ENCODE measurements at places on chromosomes 11 and 22. TPM values are rescaled to one million over a fixed set of nuclear protein-coding genes. Genes with fewer than 3 reads are reported as not detected.

The ANO1 gene
- total RNA-seq = 292 TPM

The WBP2NL gene
- total RNA-seq = 0.72 TPM

The RAPSN gene
- total RNA-seq = not detected

The OR52N4 gene
- not detected for total RNA-seq

DNA sequence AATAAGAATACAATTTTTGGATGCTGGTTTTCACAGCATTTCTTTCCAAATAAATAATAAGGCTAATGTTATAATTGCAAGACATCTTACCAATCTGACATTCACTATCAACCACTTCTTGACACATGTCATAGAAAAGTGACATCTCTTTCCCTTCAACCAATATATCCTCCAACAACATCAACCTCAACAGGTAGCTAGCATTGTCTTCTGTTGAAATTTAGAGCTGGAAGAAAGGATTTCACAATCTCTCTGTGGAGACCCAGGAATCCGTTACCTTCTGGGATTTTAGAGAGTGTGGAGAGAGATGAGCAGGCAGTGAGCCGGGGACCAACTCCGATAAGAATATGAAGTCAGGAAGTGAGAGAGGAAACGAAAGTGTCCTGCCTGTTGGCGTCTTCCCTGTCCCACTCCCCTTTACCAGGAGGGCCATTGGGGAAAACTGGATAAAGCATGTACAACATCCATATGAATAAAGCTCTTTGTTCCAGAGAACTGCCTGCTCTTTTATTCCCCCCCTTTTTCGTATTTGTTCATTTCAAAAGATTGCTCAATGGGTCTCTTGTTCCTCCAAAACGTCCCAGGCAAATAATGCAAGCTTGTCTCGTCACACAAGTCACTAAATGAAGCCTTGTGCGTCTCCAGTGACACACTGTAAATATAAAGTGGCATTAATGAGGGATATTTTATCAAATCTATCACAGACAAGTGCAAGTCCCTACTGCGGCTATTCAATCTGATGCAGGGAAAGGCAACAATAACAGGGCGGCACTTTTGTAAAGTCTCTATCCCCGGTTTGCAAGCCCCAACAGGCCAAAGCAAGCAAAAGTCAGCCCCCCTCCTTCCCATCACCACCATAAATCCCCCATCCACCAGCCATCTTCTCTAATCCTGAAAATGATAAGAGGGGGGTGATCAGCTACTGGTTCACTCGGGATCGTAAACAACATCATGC is 3.4 kb downstream of the CADM1 start:
- H3K27me3 ChIP-seq = no peaks in the 10 kb centered on the region
- H3K36me3 ChIP-seq = no peaks in the 10 kb centered on the region
- H3K4me1 ChIP-seq = peaks cover 17% of the 10 kb centered on the region
- no peak overlapping the region for H3K4me3 ChIP-seq
- DNase-seq = no peak

- H3K27ac ChIP-seq = peak overlapping the region; percentile 50
- no peak for DNase-seq
- no peaks in the 10 kb centered on the region for H3K27me3 ChIP-seq
Observed at GRCh38 chr22:28920757-28921584, 37.6 kb downstream of the ZNRF3 start.

- no peak overlapping the region for H3K27ac ChIP-seq
- no peaks in the 10 kb centered on the region for H3K36me3 ChIP-seq
- H3K4me3 ChIP-seq = no peak overlapping the region
- H3K4me1 ChIP-seq = peaks cover 24% of the 10 kb centered on the region
- no peaks in the 10 kb centered on the region for H3K27me3 ChIP-seq
Observed at GRCh38 chr11:75374646-75375045, 23.2 kb upstream of the ARRB1 start.

- H3K4me3 ChIP-seq = no peak overlapping the region
- H3K27me3 ChIP-seq = no peaks in the 10 kb centered on the region
- H3K36me3 ChIP-seq = no peaks in the 10 kb centered on the region
- no peak overlapping the region for H3K27ac ChIP-seq
Observed at GRCh38 chr22:17797721-17798559, 23.7 kb upstream of the BID start.

- no peaks in the 10 kb centered on the region for H3K27me3 ChIP-seq
- H3K36me3 ChIP-seq = no peaks in the 10 kb centered on the region
- no peak overlapping the region for H3K27ac ChIP-seq
- peaks cover 10% of the 10 kb centered on the region for H3K4me1 ChIP-seq
- no peak overlapping the region for H3K4me3 ChIP-seq
Observed at GRCh38 chr11:74175920-74176319, 4.8 kb downstream of the PPME1 start.

GRCh38 chr22:49184736-49185135 is 642.9 kb downstream of the BRD1 start:
- peaks cover 24% of the 10 kb centered on the region for H3K4me1 ChIP-seq
- no peak for DNase-seq
- no peaks in the 10 kb centered on the region for H3K27me3 ChIP-seq
- H3K4me3 ChIP-seq = no peak overlapping the region

DNA sequence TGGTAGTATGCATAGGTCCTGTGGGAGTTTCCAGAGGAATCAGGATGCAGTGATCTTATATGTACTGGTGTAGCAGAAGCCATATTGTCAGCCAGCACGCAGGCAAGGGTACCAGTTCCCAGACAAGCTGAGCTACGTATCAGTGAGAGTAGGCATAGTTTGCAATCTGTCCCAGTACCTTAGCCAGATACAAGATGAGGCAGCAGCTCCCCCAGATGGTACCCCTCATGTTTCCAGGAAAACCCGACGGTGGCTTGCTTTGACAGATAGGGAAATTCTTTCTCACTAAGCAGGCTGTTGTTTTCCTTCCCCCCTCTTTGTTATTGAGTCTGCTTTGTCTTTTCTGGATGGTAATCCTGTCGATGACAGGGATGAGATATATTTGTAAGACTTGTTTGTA is 109.7 kb upstream of the RRM1 start:
- H3K27me3 ChIP-seq = no peaks in the 10 kb centered on the region
- H3K4me1 ChIP-seq = peaks cover 5% of the 10 kb centered on the region
- no peaks in the 10 kb centered on the region for H3K36me3 ChIP-seq

DNA sequence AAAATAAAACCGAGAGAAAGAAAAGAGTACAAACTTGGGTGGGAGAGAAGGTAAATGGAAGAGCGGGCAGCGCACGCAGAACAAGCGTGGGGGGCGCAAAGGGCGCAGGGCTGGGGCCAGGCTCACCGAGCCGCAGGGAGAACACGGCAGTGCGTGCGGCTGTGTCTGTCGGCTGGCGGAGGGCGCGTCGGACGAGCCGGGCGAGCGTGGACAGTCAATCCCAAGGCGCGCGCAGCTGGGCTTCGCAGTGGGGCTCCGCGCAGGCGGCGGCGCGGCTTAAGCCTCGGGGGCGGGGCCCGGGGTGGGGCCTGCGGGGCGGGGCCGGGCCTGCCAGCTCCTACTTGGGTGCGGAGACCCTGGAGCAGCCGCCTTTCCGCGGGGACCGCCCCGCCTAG is at the start of gene UCP2:
Gene UCP2, minus strand, starts transcription at position 249 of the 395 bp plus-strand sequence. CDS start 4,465 bp downstream, outside the sequence.
- no peaks in the 10 kb centered on the region for H3K36me3 ChIP-seq
- H3K27ac ChIP-seq = peak within 1 kb of the TSS; percentile 72
- DNase-seq = peak; percentile 87
- H3K4me1 ChIP-seq = no peaks in the 10 kb centered on the region

- H3K36me3 ChIP-seq = no peaks in the 10 kb centered on the region
- H3K4me1 ChIP-seq = peaks cover 5% of the 10 kb centered on the region
- DNase-seq = peak; percentile 41
- H3K27me3 ChIP-seq = no peaks in the 10 kb centered on the region
- H3K27ac ChIP-seq = no peak overlapping the region
Observed at GRCh38 chr11:66475349-66476172, 4.7 kb upstream of the DPP3 start.

- H3K4me3 ChIP-seq = no peak overlapping the region
- no peaks in the 10 kb centered on the region for H3K4me1 ChIP-seq
- H3K27me3 ChIP-seq = no peaks in the 10 kb centered on the region
- DNase-seq = no peak
Observed at GRCh38 chr11:13881226-13881905, 81.2 kb upstream of the SPON1 start.

GRCh38 chr11:12042215-12042676 is 33.8 kb upstream of the DKK3 start:
- DNase-seq = no peak
- H3K36me3 ChIP-seq = no peaks in the 10 kb centered on the region

GRCh38 chr11:103794262-103794661 is 242.2 kb upstream of the DDI1 start:
- no peak overlapping the region for H3K4me3 ChIP-seq
- no peak overlapping the region for H3K27ac ChIP-seq
- H3K36me3 ChIP-seq = no peaks in the 10 kb centered on the region
- DNase-seq = no peak
- H3K27me3 ChIP-seq = no peaks in the 10 kb centered on the region
- no peaks in the 10 kb centered on the region for H3K4me1 ChIP-seq

DNA sequence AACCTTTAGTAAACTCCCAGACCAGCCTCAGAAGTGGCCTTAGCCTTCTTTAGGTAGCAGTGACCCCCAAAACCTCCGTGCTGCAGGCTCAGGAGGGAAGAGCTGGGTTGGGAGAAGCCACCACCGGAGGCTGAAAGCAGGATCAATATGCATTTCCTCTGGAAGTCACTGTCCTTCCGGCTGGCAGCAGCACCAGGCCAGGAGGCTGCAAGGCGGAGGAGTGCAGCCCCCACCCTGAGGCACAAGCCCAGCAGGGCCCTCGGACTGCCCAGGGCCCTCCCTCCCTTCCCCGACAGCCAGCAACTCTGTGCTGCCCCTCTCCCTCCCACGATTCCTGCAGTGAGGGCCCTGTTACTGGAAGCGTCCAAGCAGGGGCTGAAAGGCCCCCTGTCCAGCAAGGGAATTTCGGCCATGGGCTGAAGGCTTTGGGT is 3.2 kb upstream of the NRXN2 start:
- H3K4me1 ChIP-seq = peaks cover 41% of the 10 kb centered on the region
- DNase-seq = no peak
- H3K4me3 ChIP-seq = no peak overlapping the region
- no peaks in the 10 kb centered on the region for H3K27me3 ChIP-seq
- no peaks in the 10 kb centered on the region for H3K36me3 ChIP-seq

DNA sequence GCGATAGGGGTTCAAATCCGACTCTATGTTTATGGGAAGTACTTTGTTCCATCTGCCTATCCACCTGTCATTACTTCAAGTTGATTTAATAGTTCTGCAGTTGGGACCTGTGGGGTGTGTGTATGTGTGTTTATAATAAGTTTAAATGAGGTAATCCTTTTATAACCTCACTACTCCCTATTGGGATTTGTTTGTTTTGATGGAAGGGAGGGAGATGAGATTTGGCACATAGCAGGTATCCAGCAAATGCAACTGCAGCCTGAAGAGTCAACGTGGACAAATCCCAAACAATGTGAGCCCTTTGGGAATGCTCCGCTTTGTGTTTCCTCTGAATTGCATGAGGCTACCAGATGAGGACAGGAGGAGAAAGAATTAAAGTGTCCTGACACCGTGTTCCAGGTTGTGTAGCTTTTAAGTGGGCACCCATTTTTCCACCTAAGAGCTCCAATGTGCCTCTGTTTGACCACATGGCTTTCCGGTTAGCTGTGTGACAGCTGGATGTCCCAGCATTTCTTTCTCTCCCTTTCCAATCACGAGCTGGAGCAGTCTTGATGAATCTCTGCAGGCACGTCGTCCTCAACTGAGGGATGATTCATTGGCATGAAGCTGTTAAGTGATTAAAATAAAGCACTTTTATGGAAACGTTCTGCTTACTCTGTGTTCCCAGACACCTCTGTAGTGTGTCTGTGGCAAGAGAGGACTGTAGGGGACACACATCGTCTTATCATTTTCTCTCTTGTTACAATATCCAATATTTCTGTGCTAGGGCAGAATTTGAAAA is 610.7 kb downstream of the NTM start:
- DNase-seq = no peak
- H3K27me3 ChIP-seq = no peaks in the 10 kb centered on the region
- no peak overlapping the region for H3K4me3 ChIP-seq

DNA sequence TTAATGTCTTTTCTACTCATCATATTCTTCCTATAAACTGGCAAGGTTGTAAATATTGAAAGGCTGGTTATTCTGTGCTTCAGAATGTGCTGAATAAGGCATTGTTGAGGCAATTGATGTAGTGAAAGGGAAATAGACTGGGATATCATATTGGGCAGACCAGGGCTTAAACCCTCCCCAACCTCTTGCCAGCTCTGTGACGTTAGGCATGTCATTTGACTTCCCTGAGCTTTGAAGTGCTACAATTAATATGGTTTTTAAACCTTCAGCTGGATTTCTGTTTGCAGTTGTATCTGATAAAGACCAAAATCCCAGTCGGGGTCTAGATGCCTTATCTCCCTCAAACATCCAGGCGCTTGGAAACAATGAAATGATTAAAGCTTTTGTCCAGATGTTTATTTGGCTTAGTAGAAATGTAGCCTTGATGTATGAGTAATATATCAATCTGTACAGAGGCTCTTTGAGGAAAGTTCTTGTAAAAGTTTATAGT is 208.1 kb downstream of the DBX1 start:
- DNase-seq = no peak
- H3K27ac ChIP-seq = no peak overlapping the region
- no peaks in the 10 kb centered on the region for H3K27me3 ChIP-seq

DNA sequence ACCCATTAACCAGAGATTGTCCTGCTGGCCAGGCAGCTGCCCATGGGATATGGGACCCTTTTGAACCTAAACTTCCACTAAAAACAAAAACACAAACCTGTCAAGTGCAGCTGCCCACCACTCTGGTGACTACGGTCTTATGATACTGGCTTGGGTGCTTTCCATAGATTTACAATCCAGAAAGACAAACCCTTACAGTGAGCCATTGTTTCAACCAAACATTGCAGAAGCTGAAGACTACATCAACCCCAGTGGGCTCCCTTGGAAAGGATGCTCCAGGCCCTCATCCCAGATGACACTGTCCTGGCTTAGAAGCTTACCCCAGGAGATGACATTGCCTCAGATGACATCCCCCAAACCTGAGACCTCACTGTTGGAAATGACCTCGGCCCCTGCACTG is 56.9 kb upstream of the WNT11 start:
- no peak overlapping the region for H3K4me3 ChIP-seq
- no peaks in the 10 kb centered on the region for H3K36me3 ChIP-seq
- no peaks in the 10 kb centered on the region for H3K27me3 ChIP-seq
- H3K27ac ChIP-seq = no peak overlapping the region

Measured in right lobe of liver (tissue), 6 donors.